Head of caudate nucleus (tissue), 42 donors: ENCODE measurements at places on chromosomes 12 and 14.
A peak's percentile ranks its signal among the peaks of the same experiment; 100 is the strongest.

DNA sequence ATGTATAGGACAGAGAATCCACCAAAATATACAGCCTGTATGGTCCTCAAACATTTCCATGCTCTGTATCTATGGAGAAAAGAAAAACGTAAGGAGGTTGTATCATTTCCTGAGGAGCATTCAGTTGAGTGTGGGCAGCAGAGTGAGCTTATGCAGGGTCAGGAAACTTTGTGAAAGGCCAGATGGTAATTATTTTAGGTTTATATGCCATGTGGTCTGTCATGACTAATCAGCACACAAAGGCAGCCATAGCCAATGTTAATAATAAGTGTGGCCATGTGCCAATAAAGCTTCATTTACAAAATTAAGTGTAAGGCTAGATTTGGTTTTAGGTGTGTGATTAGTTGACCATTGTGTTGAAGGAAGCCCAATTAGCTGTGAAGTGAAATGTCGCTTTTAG lies 33.2 kb upstream of the A2M start:
- no peak for DNase-seq

DNA sequence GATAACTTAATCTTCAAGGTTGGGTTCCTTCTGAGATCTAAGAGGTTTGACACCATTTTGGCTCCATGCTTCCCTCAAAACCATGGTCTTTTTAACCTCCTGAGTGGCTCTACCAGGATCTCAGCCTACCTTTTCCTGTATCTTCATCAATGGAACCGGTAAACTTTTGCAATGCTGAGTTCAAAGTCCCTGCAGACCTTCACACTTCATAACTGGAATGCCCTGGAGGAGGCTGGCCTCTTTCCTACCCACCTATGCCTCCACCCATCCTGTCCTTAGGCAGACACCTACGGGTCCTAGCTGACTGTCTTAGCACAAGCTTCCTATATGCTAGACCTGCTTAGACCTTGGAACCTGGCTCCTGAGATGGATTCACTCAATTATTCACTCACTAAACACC lies 89.5 kb upstream of the EEA1 start:
- DNase-seq: no peak

DNA sequence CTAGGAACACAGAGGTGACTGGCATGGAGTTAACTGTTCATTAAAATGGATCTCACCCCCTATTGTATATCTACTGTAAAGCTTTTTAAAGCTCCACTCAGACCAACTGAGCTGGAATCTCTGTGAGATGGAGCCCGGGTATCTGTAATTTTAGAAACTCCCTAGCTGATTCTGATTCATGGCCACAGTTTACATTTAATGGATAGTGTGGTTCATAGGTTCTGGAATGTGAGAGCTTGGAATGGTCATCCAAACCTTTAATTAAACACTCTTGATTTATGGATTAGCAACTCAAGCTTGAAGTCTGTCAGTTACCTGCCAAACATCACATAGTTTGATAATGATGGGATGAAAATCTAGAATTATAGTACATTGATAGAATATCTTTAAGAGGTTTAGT lies 183.8 kb downstream of the SLC25A21 start:
- no peak for DNase-seq

- DNase-seq: no peak
Measured at GRCh38 chr12:132284827-132285741, 44.3 kb downstream of the GALNT9 start.

GRCh38 chr14:24461336-24461735 lies 18.8 kb upstream of the SDR39U1 start:
- no peak for DNase-seq

GRCh38 chr12:90974286-90974685 lies 19.3 kb upstream of the CCER1 start:
- no peak for DNase-seq

DNA sequence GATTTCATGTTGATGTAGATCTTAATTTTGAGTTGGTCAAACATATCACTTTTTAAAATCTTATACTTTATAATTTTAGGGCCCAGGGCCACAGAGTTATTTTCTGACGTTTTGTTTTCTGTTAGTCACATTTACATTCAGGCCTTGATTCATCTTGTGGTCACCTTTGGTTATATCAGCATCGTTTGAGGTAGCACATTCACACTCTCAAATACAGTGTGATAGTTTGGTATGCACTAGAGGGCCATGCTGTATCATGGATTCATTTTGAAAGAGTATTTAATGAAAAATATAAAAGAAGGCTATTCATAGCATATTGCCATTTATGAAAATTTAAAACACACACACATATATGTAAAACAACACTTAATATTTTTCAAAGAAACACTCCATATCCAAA lies 274.6 kb downstream of the RAD51B start:
- no peak for DNase-seq

- no peak for DNase-seq
Measured at GRCh38 chr12:81991868-81992267, 232.7 kb upstream of the PPFIA2 start.

GRCh38 chr12:24947541-24948419 lies 1.1 kb downstream of the BCAT1 start:
- DNase-seq: no peak

GRCh38 chr14:102508410-102508773 lies 1.2 kb downstream of the ANKRD9 start:
- DNase-seq: no peak

- no peak for DNase-seq
Measured at GRCh38 chr12:75827061-75827460, 204.5 kb downstream of the PHLDA1 start.

DNA sequence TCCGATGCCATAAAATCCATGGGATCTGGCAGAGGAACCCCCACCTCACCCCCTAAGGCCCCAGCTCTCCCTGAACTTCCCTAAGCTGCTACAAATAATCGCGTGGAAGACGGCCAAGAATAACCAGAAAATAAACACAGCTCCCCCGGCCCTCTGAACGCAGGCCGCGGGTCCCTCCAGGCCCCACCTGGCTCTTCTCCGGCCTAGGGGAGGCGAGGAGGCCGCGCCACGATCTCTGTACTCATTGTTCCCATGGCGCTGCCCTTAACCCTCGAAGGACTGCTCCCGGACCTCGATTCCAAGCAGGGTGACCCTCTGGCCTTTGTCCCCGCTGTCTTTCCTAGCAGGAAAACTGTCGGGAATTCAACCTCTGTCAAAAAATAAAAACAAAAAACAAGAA lies 33.9 kb upstream of the TBX5 start:
- DNase-seq: no peak

GRCh38 chr12:90502070-90502469 lies 452.9 kb downstream of the CCER1 start:
- no peak for DNase-seq

- no peak for DNase-seq
Measured at GRCh38 chr12:116808113-116809105, 70.3 kb downstream of the RNFT2 start.

DNA sequence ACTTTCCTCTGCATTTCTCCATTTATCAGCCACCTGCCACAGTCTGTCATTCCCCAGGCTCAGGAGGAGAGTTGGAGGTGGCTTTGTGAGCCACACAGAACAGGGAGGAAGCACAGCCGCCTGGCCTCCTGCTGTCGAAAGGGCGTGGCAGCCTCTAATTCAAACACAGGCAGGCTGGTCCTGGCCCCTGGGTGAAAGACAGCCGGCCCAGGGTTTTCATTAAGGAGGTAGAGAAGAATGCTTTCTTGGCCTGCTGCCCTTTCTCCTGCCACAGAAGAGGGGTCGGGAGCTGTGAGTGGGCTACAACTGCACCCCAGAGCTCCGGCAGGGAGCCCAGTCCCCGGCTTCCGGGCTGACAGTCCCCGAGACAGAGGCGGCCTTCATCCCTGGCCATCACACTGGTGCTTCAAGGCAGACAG lies 108.6 kb upstream of the FZD10 start:
- DNase-seq: peak; percentile 24

DNA sequence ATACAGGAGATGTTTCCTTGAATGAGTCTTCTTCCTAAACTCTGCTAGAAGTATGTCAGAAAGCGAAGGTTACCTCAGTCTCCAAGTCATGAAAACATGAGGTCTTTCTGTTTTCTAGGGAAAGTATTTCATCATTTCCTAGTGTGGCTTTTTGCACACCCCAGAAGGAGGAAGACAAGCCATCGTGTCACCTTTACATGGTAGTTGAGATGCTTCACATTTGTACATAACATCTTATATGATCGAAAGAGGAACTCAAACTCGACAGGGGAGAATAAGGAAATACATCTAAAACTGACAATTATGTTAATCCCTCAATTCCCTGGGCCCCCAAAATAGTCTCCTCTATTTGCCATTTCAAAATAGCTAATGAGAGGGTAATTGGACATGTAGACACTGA lies 214.1 kb upstream of the PLEKHG7 start:
- DNase-seq: no peak

DNA sequence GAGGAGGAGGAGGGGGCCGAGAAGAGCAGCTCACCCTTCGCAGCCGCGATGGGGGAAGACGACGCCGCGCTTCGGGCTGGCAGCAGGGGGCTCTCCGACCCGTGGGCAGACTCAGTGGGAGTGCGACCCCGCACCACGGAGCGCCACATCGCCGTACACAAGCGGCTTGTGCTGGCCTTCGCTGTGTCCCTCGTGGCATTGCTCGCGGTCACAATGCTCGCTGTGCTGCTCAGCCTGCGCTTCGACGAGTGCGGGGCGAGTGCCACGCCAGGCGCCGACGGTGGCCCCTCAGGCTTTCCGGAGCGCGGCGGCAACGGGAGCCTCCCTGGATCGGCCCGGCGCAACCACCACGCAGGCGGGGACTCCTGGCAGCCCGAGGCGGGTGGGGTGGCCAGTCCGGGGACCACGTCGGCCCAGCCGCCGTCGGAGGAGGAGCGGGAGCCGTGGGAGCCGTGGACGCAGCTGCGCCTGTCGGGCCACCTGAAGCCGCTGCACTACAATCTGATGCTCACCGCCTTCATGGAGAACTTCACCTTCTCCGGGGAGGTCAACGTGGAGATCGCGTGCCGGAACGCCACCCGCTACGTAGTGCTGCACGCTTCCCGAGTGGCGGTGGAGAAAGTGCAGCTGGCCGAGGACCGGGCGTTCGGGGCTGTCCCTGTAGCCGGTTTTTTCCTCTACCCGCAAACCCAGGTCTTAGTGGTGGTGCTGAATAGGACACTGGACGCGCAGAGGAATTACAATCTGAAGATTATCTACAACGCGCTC lies 745 bp downstream of the TRHDE start:
- peak; percentile 12 for DNase-seq

DNA sequence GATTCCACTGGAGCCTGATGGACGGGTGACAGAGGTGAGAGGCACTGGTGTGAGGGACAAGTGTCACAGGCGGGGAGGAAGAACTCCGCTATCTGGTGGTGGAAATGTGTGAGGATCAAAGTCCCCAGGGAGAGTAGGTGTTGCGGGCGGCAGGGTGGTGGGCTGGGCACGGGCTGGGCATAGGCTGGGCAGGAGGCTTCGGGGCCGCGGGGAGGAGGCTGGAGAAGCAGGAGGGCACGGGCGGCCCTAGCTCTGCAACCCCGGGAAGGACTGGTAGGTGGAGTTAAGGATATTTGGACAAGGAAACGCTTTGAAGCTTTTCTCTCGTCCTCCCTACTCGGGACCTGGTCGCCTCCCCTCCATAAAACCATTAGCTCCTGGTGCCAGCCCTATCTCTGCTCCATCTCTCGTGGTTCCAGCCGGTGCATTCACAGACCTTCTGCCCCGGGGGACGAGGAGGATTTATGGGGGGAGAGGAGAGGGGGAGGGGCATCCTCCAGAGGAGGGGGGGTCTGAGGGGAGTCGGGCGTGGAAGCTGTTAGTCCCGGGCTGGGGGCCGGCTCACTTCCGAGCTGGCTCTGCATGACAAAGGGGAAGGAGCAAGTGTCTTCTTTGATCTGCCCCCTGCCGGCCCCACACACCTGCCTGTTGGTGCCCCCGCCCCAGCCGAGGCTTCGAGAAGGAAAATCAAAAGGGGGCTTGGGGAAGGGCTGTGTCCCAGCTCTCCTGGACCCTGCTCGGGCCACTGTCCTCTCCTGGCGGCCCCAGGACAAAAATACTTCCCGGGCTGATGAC lies 504 bp downstream of the WNT5B start:
- no peak for DNase-seq

DNA sequence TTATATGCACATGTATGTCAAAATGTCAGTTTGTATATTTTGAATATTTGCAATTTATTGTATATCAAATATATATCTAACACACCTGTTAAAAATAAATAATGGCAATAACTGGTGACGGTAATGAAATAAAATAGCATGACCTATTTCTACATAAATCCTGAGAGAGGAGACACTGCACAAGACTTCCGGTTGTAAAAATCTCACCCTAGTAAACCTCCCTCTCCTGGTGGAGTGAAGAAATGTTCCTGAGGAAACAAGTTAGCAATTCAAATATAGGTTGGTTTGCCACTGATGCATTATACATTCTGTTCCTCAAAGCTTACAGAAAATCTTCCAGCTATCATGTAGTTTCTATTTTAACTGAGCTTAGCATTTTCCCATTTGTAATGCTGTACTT lies 166.1 kb upstream of the SYT10 start:
- DNase-seq: no peak

GRCh38 chr12:44381341-44381740 lies 494.8 kb downstream of the NELL2 start:
- no peak for DNase-seq

DNA sequence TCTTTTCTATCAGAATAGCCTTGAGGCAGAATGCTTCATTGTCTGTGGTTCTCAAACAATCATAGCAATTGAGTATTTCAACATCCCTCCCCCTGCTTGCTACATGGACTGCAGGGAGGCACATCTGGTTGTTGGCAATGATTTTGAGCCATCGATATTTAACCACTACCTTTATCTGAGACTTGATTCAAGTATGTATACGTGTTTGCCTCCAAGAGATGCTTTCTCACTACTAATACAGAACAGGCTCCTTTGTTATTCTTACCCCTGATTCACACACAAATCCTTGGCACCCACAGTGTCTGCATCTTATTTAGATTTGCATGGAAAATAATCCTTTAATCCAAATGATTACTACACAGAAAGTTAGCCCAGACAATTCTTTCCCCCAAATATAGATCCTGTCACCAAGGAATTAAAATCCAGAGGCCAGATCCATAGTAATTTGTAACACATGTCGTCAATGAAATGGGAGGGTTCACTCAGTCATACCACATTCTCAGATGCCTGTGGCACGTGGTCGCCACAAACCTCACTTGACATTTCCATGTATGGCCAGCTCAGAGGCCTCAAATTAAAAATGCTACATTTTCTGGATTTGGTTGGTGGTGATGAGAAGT lies 199.3 kb downstream of the ITPR2 start:
- no peak for DNase-seq

DNA sequence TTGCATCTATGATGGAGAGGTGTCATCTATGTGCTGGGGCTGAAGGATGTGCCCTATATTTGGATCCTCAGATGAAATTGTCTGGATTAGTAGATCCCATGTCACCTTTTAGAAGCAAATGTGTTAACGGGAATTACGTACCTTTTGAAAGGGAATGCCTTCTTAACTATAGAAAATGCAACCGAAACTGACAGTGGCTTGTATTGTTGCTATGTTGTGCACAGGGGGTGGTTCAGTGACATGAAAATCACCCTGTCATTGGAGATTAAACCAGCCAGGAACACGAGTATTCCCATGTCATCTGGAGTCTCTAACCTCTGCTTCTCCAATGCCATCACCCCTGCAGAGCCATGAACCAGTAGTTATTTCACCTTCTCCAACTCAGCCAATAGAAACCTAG lies 110.2 kb downstream of the METTL25 start:
- DNase-seq: no peak
